ENCODE measurements at places on chromosomes 3 and 15. TPM values are rescaled to one million over a fixed set of nuclear protein-coding genes. Genes with fewer than 3 reads are reported as not detected.
A peak's percentile ranks its signal among the peaks of the same experiment; 100 is the strongest.

Gene COPG1
- 136 TPM for total RNA-seq

Gene MESP1
- total RNA-seq: 1.1 TPM

Gene SCG3
- total RNA-seq: not detected

Gene BRPF1
- total RNA-seq: 51.3 TPM

Gene P2RY1
- 0.17 TPM for total RNA-seq

Gene CA12
- not detected for total RNA-seq

DNA sequence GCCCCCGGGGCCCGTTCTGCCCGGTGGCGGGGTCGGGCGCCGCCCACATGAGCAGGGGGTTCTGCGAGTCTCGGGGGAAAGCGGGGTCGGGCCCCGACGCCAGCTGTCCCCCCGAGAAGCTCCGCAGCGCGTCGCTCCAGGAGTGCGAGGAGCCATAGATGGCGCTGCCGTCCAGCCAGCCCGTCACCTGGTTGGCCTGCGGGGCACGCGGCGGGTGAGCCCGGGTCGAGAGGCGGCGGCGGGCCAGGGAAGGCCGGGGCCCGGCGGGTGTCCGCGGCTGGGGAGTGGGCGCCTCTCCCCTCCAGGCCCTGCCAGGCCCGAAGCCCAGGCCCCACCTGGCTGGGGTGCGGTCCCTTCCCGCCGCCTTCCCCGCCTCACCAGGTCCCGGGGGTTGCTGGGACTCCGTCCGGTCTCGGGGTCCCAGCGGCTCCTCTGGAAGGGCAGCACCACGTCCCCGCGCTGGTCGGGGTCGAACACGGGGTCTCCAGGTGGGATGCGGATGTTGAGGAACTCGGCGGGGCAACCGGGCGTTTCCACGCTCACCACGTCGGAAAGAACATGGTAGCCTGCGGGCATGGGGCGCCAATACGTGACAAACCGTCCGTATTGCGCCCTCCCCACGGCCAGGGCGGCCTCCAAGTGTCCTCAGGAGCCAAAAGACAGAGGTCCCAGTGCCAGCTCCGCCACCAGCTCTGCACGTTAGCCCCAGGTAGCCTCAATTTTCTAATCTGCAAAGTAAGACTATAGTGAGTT, 2.4 kb downstream of the DUOX2 start:
- peaks cover 18% of the 10 kb centered on the region for H3K4me1 ChIP-seq
- H3K4me3 ChIP-seq: no peak overlapping the region
- peaks cover 69% of the 10 kb centered on the region for H3K27me3 ChIP-seq
- DNase-seq: no peak
- no peaks in the 10 kb centered on the region for H3K36me3 ChIP-seq

GRCh38 chr3:55486857-55487380, at the start of gene WNT5A:
Gene WNT5A (minus strand): TSS chr3:55487306. CDS start chr3:55486985, 321 bp downstream.
- peak within 1 kb of the TSS; percentile 72 for H3K4me3 ChIP-seq
- H3K27me3 ChIP-seq: peaks cover 80% of the 10 kb centered on the region
- peaks cover 2% of the 10 kb centered on the region for H3K36me3 ChIP-seq
- no peak for DNase-seq
- H3K27ac ChIP-seq: peak within 1 kb of the TSS; percentile 50

DNA sequence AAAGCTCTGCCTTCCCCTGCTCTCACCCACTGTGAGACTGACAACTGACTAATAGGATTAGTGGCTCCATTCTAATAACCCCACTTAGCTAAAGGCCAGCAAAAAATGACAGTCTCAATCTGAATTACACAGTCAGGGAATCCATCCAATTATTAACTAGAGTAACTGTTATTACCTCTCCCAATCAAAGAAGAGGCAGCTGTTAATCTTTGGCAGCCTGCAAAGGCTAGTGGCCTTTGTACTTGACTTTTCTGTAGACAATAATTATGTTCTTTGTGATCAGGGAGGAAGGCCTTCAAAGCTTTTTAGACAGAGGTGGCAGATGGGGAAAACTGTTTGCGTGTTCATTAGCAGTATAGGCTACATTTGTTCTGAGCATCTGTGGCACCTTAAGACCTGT, 177.7 kb downstream of the ISL2 start:
- no peaks in the 10 kb centered on the region for H3K4me1 ChIP-seq
- H3K36me3 ChIP-seq: no peaks in the 10 kb centered on the region
- no peak overlapping the region for H3K4me3 ChIP-seq
- H3K27ac ChIP-seq: no peak overlapping the region
- no peaks in the 10 kb centered on the region for H3K27me3 ChIP-seq

- no peak overlapping the region for H3K4me3 ChIP-seq
- no peak overlapping the region for H3K27ac ChIP-seq
- H3K4me1 ChIP-seq: no peaks in the 10 kb centered on the region
- no peak for DNase-seq
- no peaks in the 10 kb centered on the region for H3K36me3 ChIP-seq
These were observed 121.7 kb upstream of the TPM1 start for GRCh38 chr15:62920682-62921502.

- no peak overlapping the region for H3K4me3 ChIP-seq
- no peak for DNase-seq
- H3K4me1 ChIP-seq: peaks cover 11% of the 10 kb centered on the region
- no peaks in the 10 kb centered on the region for H3K36me3 ChIP-seq
These were observed 136.4 kb upstream of the GOLGA6L4 start for GRCh38 chr15:84099181-84099580.

GRCh38 chr3:53885239-53885638, 3.3 kb upstream of the ACTR8 start:
- peaks cover 49% of the 10 kb centered on the region for H3K36me3 ChIP-seq
- no peak overlapping the region for H3K27ac ChIP-seq

- no peaks in the 10 kb centered on the region for H3K36me3 ChIP-seq
- no peak overlapping the region for H3K4me3 ChIP-seq
- H3K4me1 ChIP-seq: no peaks in the 10 kb centered on the region
- no peaks in the 10 kb centered on the region for H3K27me3 ChIP-seq
- DNase-seq: no peak
- H3K27ac ChIP-seq: no peak overlapping the region
These were observed 665.9 kb downstream of the SQOR start for GRCh38 chr15:46300716-46301115.

- no peak for DNase-seq
- no peaks in the 10 kb centered on the region for H3K27me3 ChIP-seq
- H3K36me3 ChIP-seq: peaks cover 7% of the 10 kb centered on the region
- no peak overlapping the region for H3K27ac ChIP-seq
- no peak overlapping the region for H3K4me3 ChIP-seq
- peaks cover 3% of the 10 kb centered on the region for H3K4me1 ChIP-seq
These were observed 164.7 kb upstream of the TSPAN3 start for GRCh38 chr15:77235566-77235965.

- no peaks in the 10 kb centered on the region for H3K4me1 ChIP-seq
- H3K4me3 ChIP-seq: no peak overlapping the region
- no peak for DNase-seq
- H3K27me3 ChIP-seq: peaks cover 5% of the 10 kb centered on the region
- H3K36me3 ChIP-seq: no peaks in the 10 kb centered on the region
These were observed 99.7 kb upstream of the TLE3 start for GRCh38 chr15:70197318-70197944.

- no peaks in the 10 kb centered on the region for H3K36me3 ChIP-seq
- peak; percentile 33 for DNase-seq
- H3K27me3 ChIP-seq: no peaks in the 10 kb centered on the region
- H3K27ac ChIP-seq: peak overlapping the region; percentile 83
- H3K4me3 ChIP-seq: no peak overlapping the region
These were observed 501.7 kb downstream of the SHQ1 start for GRCh38 chr3:72346526-72346926.

DNA sequence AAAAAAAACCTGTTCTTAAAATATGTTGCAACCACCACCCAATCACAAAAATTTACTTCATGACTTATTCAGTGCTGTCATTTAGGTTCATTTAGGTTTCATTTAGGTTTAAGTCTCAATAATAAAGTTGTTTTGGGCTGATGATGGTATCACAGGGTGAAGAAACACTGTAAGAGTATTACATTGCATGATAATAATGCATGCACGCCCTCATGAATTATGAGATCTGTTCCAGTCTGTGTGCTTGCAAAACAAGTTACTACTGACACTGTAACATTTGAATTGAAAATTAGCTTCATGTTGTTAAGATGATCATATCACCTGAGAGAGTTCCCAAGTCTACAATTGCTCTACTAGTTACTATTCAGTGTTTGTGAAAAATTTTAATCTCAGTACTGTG, at the start of gene AADACL2:
Gene AADACL2 (plus strand): TSS at position 315 of the 400 bp plus-strand sequence. CDS start 109 bp downstream, outside the sequence.
- H3K4me3 ChIP-seq: no peak within 1 kb of the TSS
- H3K36me3 ChIP-seq: no peaks in the 10 kb centered on the region
- DNase-seq: no peak
- H3K27me3 ChIP-seq: no peaks in the 10 kb centered on the region
- H3K4me1 ChIP-seq: no peaks in the 10 kb centered on the region

GRCh38 chr3:170531657-170532335, 54.1 kb downstream of the SLC7A14 start:
- no peak overlapping the region for H3K4me3 ChIP-seq
- H3K27ac ChIP-seq: no peak overlapping the region
- H3K27me3 ChIP-seq: peaks cover 4% of the 10 kb centered on the region
- no peaks in the 10 kb centered on the region for H3K36me3 ChIP-seq
- no peak for DNase-seq

DNA sequence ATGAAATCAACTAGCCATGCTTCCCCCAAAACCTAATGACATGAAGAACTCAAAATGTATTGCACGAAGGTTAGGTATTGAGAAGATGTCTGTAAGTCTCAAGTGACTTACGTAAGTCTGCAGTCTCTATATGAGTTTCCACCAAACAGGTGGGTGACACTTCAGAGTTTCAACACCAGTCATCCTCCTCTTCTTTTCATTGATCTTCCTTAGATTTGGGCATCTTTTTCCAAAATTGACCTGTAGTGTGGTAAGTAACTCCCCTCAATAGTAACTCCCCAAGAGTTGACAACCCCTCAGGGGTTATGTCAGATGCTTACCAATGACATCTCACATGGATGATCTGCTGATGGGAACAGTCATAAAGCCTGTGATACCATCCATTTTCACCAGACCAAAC, 46.1 kb downstream of the GPR176 start:
- no peaks in the 10 kb centered on the region for H3K36me3 ChIP-seq
- no peak for DNase-seq
- no peak overlapping the region for H3K4me3 ChIP-seq
- H3K4me1 ChIP-seq: peaks cover 1% of the 10 kb centered on the region
- peaks cover 9% of the 10 kb centered on the region for H3K27me3 ChIP-seq
- no peak overlapping the region for H3K27ac ChIP-seq

DNA sequence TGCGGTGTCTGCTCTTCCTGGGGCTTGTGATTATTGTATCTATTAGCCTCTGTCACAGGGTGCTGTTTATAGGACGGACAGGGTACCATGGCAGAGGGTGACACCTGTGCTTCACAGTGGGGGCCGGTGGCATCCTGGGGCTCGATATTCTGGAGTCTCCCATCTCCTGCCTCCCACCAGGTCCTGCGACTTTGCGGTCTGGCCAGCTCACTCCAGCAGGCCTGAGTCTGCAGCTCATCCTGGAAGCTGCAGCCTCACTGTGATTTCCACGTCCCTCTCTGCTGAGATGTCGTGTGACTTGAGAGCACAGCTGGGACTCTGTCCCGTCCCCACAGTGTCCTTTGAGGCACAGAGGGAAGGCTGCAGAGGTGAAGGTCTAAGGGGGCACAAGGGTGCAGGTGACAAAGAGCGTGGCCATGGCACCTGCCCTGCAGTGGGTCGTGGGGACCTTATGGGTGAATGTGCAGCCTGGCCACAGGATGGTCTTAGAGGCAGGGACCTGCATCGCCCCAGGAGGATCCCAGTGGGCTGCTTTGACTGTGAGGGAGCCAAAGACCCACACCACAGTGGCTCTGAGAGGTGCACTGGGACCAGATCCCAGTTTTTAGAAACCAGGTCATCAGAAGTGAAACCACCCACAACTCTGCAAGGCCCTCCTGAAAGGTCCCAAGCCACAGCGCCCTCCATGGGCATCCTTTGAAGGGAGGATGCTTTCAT, 172.8 kb downstream of the KLF13 start:
- DNase-seq: no peak
- no peaks in the 10 kb centered on the region for H3K4me1 ChIP-seq
- no peaks in the 10 kb centered on the region for H3K27me3 ChIP-seq
- no peak overlapping the region for H3K27ac ChIP-seq
- H3K36me3 ChIP-seq: no peaks in the 10 kb centered on the region
- H3K4me3 ChIP-seq: no peak overlapping the region

- H3K27me3 ChIP-seq: peaks cover 29% of the 10 kb centered on the region
- DNase-seq: no peak
- H3K36me3 ChIP-seq: no peaks in the 10 kb centered on the region
- H3K27ac ChIP-seq: no peak overlapping the region
- H3K4me3 ChIP-seq: no peak overlapping the region
These were observed 164.5 kb downstream of the MEGF11 start for GRCh38 chr15:66089049-66089448.

- H3K4me3 ChIP-seq: no peak overlapping the region
- H3K36me3 ChIP-seq: no peaks in the 10 kb centered on the region
- DNase-seq: no peak
- peaks cover 10% of the 10 kb centered on the region for H3K27me3 ChIP-seq
- no peak overlapping the region for H3K27ac ChIP-seq
These were observed 16.1 kb upstream of the LARP6 start for GRCh38 chr15:70870051-70870450.

- no peak overlapping the region for H3K4me3 ChIP-seq
- H3K36me3 ChIP-seq: no peaks in the 10 kb centered on the region
- H3K4me1 ChIP-seq: peaks cover 6% of the 10 kb centered on the region
- DNase-seq: no peak
- no peaks in the 10 kb centered on the region for H3K27me3 ChIP-seq
These were observed 5.5 kb upstream of the TPRG1 start for GRCh38 chr3:189166321-189166720.

- no peaks in the 10 kb centered on the region for H3K27me3 ChIP-seq
- H3K4me3 ChIP-seq: no peak overlapping the region
- H3K27ac ChIP-seq: no peak overlapping the region
- peak; percentile 19 for DNase-seq
- H3K36me3 ChIP-seq: no peaks in the 10 kb centered on the region
These were observed 158.7 kb downstream of the USP13 start for GRCh38 chr3:179811321-179812095.

DNA sequence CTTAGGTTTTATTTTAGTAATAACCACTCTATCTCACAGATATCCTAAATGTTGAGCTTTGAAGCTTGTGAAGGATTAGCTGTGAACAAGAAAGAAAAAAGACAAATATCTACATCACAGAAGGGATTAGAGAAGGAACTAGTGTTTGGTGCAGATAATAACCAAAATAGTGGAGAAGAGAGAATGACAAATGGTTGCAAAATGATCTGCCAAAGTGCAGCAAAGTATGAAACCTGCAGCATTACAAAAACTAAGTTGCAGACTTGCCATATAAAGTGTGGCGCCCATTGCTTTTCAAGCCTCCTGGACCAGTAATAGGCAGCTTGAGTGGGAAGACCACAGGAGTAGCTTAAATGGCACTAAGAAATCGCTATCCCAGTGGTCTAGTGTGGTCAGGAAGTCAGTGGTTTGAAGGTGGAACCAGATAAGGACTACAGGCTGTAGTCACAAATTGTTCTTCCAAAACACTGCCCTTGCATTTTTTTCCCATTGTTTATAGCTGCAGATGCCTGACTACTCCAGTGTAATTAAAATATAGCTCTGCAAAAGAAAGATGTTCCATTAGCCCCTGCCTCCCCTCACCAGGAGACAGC, 20.7 kb downstream of the TPM1 start:
- H3K36me3 ChIP-seq: no peaks in the 10 kb centered on the region
- H3K4me1 ChIP-seq: no peaks in the 10 kb centered on the region
- DNase-seq: no peak
- no peak overlapping the region for H3K27ac ChIP-seq
- no peaks in the 10 kb centered on the region for H3K27me3 ChIP-seq
- no peak overlapping the region for H3K4me3 ChIP-seq

Measured in activated CD4-positive, alpha-beta T cell treated with anti-CD3 and anti-CD28 coated beads, Interleukin-2, amount 10 ng/mL, durations not matched to agents 7 days and 5 days (primary cell).